T-cell (primary cell): ENCODE measurements at places on chromosomes 2 and 18. TPM values are rescaled to one million over a fixed set of nuclear protein-coding genes. Genes with fewer than 3 reads are reported as not detected.
A peak's percentile ranks its signal among the peaks of the same experiment; 100 is the strongest.

- no peaks in the 10 kb centered on the region for H3K4me1 ChIP-seq
- H3K27me3 ChIP-seq, result no peaks in the 10 kb centered on the region
- no peak for DNase-seq
- H3K36me3 ChIP-seq, result peaks cover 6% of the 10 kb centered on the region
- H3K27ac ChIP-seq, result no peak overlapping the region
These were observed 81.1 kb downstream of the BOLA3 start for GRCh38 chr2:74066491-74067203.

RPRM gene
- total RNA-seq, result not detected

DNA sequence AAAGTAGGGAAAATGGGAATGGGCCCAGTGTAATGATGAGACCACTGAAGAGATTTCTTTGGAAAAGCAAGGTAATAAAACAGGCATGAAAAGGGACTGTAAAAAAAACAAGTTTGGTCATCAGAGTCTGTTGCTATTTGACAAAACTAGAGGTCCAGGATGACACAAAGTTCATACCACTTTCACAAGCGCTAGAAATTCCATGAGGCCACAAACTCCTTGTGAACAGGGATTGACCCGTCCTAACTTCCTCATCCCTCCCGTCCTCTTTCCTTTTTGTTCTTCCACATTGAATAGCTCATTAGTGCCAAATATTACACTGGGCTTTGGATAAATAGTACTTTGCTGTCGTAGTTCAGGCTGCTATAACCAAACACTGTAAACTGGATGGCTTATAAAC is 188.8 kb upstream of the EPC2 start:
- no peak for DNase-seq
- no peak overlapping the region for H3K27ac ChIP-seq
- no peaks in the 10 kb centered on the region for H3K4me1 ChIP-seq
- H3K27me3 ChIP-seq, result no peaks in the 10 kb centered on the region

IL36RN gene
- total RNA-seq, result not detected

TTL gene
- 23.3 TPM for total RNA-seq

- no peaks in the 10 kb centered on the region for H3K27me3 ChIP-seq
- no peaks in the 10 kb centered on the region for H3K36me3 ChIP-seq
- no peaks in the 10 kb centered on the region for H3K4me1 ChIP-seq
- H3K4me3 ChIP-seq, result no peak overlapping the region
- no peak for DNase-seq
- no peak overlapping the region for H3K27ac ChIP-seq
These were observed 255.3 kb upstream of the SALL3 start for GRCh38 chr18:78724214-78724914.

ADRA2B gene
- total RNA-seq, result 0.77 TPM

DNA sequence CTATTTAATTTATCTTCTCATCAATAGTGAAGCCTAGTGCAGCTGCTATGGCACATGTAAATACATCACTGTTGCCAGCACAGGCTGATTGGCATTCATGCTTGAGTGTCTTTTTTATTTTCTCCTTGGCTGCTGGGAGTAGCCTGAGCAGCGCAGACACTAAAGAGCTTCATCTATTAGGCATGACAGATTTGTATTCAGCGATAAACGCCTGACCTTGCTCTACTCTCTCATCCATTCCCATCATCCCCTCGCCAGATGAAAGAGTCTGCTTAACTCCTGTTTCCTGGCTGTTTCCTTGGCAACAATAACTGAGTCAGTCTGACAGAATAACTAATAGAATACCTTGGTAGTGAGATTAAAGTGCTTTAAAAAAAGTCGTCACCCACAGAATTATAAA is 753.6 kb downstream of the DCC start:
- H3K4me1 ChIP-seq, result no peaks in the 10 kb centered on the region
- no peak overlapping the region for H3K27ac ChIP-seq
- H3K36me3 ChIP-seq, result no peaks in the 10 kb centered on the region
- no peaks in the 10 kb centered on the region for H3K27me3 ChIP-seq

BARD1 gene
- total RNA-seq, result 8.1 TPM

- no peak overlapping the region for H3K4me3 ChIP-seq
- H3K36me3 ChIP-seq, result no peaks in the 10 kb centered on the region
- no peak for DNase-seq
- H3K4me1 ChIP-seq, result no peaks in the 10 kb centered on the region
These were observed 5.9 kb downstream of the FAM171B start for GRCh38 chr2:186699742-186700141.

DNA sequence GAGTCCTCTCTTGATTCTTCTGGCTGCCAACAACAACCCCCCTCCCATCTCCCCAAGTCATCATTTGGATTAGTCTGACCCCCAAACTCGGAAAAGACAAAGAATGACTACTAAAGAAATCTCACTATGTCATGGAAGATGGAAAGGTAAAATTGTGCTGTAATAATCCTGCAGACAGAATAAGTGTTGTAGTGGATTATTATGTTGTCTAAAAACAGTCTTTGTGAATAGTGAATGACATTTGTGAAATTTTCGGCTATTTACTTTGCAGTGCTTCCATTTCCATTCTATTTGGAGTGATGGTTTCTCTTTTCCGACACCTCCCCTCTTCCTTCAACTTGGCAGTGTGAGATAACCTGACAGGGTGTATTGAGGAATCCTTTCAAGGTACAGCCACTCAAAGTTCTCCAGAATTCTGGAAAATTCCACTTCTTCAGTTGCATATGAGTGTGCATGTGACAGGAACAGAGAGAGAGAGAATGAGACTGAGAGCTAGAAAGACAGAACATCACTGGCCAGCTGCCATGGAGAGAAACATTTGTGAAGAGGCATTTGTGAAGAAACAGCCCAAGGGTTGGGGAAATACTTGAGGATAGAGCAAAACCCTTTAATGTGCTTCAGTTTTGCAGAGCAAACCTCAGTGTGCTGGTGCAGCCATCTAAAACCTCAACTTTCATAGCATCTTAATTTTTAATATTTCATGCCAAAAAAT is 141.9 kb upstream of the DLX2 start:
- no peak for DNase-seq
- H3K27me3 ChIP-seq, result no peaks in the 10 kb centered on the region
- H3K27ac ChIP-seq, result no peak overlapping the region
- H3K4me3 ChIP-seq, result no peak overlapping the region
- H3K36me3 ChIP-seq, result no peaks in the 10 kb centered on the region

- H3K27ac ChIP-seq, result no peak overlapping the region
- no peak overlapping the region for H3K4me3 ChIP-seq
- no peaks in the 10 kb centered on the region for H3K4me1 ChIP-seq
- H3K27me3 ChIP-seq, result no peaks in the 10 kb centered on the region
These were observed 10.2 kb upstream of the PTPN4 start for GRCh38 chr2:119749477-119750012.

GRCh38 chr2:232835687-232836208 is 34.3 kb upstream of the SNORC start:
- peaks cover 20% of the 10 kb centered on the region for H3K4me1 ChIP-seq
- peaks cover 5% of the 10 kb centered on the region for H3K36me3 ChIP-seq
- no peak for DNase-seq
- H3K27me3 ChIP-seq, result no peaks in the 10 kb centered on the region

TLX2 gene
- not detected for total RNA-seq

DNA sequence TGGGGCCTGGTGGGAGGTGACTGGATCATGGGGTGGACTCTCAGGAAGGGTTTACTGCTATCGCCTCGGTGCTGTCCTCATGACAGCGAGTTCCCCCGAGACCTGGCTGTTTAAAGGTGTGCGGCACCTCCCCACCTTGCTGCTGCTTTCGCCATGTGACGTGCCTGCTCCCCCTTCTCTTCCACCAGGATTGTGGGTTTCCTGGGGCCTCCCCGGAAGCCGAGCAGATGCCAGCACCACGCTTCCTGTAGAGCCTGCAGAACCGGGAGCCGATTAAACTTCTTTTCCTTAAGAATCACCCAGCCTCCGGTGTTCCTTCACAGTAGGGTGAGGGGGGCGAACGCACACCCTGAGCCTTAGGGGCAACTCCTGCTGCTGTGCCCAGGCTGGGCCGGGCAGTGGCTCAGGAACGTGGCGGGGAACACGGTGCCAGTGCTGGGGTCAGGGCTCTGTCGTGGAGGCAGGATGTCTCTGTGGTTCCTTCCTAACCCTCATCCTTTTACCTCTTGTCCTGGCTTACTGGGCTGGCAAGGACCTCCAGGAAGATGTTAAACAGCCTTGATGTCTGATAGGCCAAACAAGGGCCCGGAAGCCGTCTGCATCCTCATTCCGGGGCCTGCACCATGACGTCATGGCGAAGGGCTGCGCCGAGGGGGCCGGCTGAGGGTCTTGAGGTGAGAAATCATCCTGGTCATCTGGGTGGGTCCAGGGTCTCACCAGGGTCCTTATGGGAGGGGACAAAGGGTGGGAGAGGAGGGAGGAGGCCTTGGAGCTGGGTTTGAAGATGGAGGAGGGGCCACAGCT is 12.7 kb downstream of the NEU4 start:
- no peak for DNase-seq
- H3K4me3 ChIP-seq, result no peak overlapping the region
- no peaks in the 10 kb centered on the region for H3K4me1 ChIP-seq
- no peaks in the 10 kb centered on the region for H3K27me3 ChIP-seq
- H3K36me3 ChIP-seq, result no peaks in the 10 kb centered on the region

- no peak for DNase-seq
- no peaks in the 10 kb centered on the region for H3K36me3 ChIP-seq
- H3K27ac ChIP-seq, result no peak overlapping the region
- no peaks in the 10 kb centered on the region for H3K27me3 ChIP-seq
- H3K4me1 ChIP-seq, result no peaks in the 10 kb centered on the region
- H3K4me3 ChIP-seq, result no peak overlapping the region
These were observed 29.0 kb upstream of the DNAJC27 start for GRCh38 chr2:25000503-25001324.

- no peak for DNase-seq
- no peaks in the 10 kb centered on the region for H3K27me3 ChIP-seq
- no peak overlapping the region for H3K4me3 ChIP-seq
- no peaks in the 10 kb centered on the region for H3K4me1 ChIP-seq
- H3K27ac ChIP-seq, result no peak overlapping the region
These were observed 230.4 kb downstream of the KLHL29 start for GRCh38 chr2:23615216-23616020.

IL36A gene
- 0.59 TPM for total RNA-seq

DNA sequence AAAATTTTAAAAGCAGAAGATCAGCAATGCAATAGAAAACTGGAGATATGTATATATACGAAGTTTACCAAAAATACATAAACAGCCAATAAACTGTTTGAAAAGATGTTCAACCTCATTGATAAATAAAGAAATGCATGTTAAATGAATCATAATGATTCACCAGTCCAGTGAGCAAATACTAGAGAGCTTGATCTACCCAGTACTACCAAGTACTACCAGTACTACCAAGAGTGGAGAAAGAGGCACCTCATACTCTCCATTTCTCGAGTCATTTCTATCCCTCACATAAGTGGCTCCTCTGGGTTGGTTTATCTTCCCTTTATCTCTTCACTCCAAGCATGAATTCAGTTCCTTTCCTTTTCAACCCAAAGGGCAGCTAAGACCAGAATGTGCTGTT is 138.9 kb downstream of the MREG start:
- no peaks in the 10 kb centered on the region for H3K27me3 ChIP-seq
- no peak for DNase-seq
- H3K27ac ChIP-seq, result no peak overlapping the region
- no peak overlapping the region for H3K4me3 ChIP-seq

CHRNG gene
- not detected for total RNA-seq

DNA sequence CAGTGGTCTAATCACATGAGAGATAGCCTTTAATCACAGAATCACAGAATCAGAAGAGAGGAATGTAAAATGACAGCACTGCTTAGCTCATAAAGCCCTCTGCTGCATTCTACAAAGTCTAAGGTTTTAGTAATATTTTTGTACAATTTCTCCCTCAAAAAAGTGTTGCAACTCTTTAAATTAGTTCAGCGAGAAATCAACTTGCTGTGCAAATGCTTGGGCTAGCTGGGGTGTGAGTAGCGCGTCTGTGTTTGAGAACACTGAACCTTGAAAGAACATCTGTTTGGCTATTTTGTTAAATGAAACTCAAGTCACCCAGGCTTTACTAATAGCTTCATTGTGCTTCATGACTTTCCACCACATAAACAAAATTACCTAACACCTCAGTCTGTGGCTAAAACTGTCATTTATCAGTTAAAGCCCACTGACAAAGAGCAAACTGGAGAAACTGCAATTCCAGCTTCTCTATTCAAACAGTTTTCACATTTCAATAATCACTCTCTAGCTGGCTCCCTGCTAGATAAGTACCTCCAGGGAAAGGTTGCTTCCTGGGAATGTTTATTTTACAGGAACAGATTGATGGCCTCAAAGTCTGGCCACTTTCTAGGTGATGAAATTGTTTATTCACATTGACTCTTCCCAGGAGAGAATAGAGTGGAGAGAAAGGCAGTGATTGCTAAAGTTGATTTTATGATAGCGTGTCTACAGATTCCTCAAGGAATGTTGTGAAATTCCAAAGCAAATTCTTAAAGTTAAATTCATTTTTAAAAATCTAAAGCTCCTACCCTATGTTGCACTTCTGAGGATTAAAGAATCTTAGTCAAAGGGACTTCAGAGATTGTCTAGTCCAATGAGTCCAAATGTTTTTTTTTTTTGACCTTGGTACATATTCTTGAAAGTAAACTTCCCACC is 36.0 kb upstream of the STAT1 start:
- no peak for DNase-seq
- H3K36me3 ChIP-seq, result no peaks in the 10 kb centered on the region
- H3K27me3 ChIP-seq, result no peaks in the 10 kb centered on the region
- H3K27ac ChIP-seq, result peak overlapping the region; percentile 28

- no peak overlapping the region for H3K27ac ChIP-seq
- H3K4me1 ChIP-seq, result no peaks in the 10 kb centered on the region
- H3K27me3 ChIP-seq, result no peaks in the 10 kb centered on the region
- no peak overlapping the region for H3K4me3 ChIP-seq
- H3K36me3 ChIP-seq, result no peaks in the 10 kb centered on the region
- no peak for DNase-seq
These were observed 153.6 kb downstream of the HRH4 start for GRCh38 chr18:24613896-24614640.
